MV-4-11 (cell line): ENCODE measurements at places on chromosomes 13 and 19.

DNA sequence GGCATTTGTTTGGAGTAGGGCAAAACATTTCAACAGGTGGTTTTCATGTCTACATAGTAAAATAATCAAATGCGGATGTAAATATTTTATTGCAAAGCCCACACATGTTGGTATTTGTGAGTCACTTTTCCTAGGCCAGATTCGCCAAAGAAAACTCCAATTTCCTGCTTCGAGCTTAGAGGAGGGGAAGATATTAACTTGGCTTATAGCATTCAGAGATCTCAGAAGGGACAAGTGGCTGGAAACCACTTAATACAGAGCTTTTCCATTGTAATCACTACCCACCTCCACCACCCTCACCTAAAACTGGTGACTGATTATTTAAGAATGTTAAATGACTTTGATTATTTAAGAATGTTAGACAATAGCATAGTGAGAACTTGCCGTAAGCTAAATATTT, 530.6 kb upstream of the SPRY2 start:
- DNase-seq = no peak

DNA sequence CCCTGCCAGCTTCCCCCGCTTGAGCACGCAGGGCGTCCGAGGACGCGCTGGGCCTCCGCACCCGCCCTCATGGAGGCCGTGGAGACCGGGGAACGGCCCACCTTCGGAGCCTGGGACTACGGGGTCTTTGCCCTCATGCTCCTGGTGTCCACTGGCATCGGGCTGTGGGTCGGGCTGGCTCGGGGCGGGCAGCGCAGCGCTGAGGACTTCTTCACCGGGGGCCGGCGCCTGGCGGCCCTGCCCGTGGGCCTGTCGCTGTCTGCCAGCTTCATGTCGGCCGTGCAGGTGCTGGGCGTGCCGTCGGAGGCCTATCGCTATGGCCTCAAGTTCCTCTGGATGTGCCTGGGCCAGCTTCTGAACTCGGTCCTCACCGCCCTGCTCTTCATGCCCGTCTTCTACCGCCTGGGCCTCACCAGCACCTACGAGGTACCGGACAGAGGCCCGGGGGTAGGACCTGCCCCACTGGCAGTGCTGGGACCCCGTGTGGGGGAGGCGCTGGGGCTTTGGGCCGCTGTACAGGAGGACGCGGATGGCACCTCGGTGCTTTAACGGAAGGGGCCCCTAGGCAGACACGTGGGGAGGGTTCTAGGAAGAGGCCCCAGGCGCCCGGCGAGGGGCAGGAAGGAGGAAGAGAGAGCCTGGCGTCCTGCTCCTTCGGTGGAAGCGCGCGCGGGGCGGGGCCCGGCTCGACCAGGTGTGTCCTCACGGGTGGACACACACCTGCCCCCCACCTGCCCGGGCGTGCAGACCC, 681 bp downstream of the SLC5A5 start:
- DNase-seq = no peak

DNA sequence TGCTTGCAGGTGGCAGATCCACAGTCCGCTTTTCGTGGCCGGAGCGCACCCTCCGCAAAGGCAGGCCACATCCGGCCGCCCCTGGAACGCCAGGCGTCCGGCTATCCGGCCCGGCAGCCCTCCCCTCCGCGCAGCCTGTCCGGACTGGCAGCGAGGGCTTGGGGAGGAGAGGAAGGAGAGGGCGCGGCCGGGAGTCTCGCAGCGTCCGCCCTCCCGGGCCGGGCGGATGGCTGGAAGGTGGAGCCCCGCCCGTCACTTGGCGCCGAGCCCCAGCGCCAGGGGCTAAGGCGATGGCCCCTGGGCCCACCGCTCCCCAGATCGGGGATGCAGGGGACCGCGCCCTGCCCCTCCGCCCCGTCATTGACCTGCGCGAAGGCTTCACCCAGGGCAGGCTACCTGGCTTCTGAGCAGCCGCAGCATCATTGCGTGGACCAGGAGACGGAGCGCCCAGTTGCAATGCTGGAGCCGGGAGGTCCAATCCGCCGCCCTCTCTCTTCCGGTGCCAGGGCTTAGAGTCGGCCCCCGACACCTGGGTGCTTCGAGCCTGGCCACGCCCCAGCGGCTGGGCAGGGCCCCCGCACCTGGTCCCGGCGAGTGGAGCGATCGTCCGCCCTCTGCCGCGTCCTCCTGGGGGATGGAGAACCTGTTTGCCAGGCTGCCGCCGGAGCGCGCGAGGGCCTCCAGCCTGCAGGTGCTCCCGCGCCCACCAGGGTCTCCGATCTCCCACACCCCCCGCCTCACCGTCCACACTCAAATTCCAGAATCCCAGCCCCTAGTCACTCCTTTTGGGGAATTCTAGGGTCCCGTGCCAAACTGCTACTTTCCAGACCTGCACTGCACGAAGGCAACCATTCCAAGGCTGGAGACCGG, at the start of gene FUT1:
Gene FUT1 (minus strand): TSS at position 146 of the 870 bp plus-strand sequence. CDS start 1,360 bp downstream, outside the sequence.
- DNase-seq = no peak

GRCh38 chr13:104962411-104962810, 1573.1 kb downstream of the EFNB2 start:
- no peak for DNase-seq

GRCh38 chr19:3607303-3608078, 816 bp upstream of the TBXA2R start:
- DNase-seq = no peak

- no peak for DNase-seq
Measured at GRCh38 chr19:52640916-52641315, 2.8 kb upstream of the ZNF83 start.

GRCh38 chr19:38265921-38266429, 1.6 kb downstream of the SPINT2 start:
- DNase-seq = no peak

GRCh38 chr13:77415253-77416071, 88.6 kb upstream of the MYCBP2 start:
- peak; percentile 15 for DNase-seq

- DNase-seq = no peak
Measured at GRCh38 chr13:108084840-108085239, 130.5 kb downstream of the LIG4 start.

DNA sequence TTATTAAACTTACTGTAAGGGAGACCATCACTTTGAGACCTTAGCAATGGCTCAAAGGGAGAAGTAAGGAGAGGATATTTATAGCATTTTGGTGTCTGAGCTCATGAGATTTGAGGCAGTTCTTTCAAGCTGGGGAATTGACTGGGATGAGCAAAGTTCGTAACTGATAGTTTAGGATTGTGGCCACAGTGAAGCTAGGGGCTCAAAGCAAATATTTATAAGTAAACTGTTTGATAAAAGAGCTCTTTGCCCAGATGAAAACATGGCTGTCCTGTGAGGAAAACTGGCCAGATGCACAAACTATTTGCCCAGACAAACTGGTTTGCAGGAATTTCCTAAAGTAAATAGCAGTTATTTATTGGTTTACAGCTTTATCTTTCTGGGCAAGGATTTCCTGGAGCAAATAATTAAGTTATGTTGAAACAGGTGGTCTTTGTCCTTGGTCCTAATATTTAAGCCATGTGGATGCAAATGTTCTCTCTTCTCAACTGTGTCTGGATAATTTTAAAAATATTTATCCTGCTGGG, 59.7 kb upstream of the TMTC4 start:
- no peak for DNase-seq

DNA sequence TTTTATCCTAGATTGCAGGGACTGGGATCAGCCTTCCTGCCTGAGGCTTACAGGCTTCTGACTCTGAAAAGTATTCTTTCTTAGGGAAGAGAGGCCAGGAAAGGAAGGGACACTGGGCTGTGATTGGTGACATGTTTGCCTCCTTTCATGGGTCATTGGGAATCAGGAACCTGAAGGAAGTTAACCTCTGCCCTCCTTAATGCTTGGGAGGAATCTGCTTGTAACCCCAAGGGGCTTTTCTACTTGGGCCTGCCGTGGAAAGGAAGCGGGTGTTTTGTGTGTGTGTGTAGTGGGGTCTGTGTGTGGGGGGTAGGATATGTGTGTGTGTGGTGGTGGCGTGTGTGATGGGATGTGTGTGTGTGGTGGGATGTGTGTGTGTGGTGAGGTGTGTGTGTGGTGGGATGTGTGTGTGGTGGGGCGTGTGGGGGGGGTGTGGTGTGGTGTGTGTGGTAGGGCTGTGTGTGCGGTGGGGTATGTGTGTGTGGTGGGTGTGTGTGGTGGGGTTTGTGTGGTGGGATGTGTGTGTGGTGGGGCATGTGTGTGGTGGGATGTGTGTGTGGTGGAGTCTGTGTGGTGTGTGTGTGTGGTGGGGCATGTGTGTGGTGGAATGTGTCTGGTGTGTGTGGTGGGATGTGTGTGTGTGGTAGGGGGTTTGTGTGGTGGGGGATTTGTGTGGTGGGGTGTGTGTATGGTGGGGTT, 41.3 kb upstream of the NPAS1 start:
- DNase-seq = no peak

DNA sequence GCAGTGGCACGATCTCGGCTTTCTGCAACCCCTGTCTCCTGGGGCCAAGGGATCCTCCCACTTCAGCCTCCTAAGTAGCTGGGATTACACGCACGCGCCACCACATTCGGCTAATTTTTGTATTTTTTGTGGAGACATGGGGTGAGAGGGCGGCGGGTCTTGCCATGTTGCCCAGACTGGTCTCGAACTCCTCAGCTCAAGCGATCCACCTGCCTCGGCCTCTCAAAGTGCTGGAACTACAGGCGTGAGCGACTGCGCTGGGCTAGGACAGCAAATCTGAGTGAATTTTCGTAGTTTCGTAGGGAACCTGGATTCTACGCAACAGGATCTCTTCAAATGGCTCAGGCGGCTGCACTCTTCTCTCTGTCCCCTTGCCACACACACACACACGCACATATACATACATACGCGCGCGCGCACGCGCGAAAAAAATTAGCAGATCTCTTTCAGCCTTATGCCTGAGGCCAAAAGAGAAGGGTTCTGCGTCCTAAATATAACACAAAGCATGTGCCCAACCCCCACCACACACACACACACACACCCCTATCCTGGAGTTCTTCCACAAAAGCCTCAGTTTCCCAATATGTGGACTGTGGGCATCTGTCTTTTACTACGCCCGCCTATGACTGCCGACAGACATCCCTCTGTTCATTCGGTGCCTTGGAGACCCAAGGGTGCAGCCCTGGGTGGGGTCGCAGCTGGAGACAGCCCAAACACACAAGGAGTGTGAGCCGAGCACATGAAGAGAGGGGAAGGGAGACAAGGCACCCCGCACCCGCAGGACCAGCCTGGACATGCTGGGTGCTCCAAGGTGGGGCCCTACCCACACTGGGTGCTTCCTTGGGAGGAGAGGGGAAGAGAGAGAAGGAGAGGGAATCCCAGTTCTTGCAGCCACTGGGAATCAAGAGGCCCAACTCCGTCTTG, 616 bp downstream of the PINLYP start:
- peak; percentile 84 for DNase-seq

DNA sequence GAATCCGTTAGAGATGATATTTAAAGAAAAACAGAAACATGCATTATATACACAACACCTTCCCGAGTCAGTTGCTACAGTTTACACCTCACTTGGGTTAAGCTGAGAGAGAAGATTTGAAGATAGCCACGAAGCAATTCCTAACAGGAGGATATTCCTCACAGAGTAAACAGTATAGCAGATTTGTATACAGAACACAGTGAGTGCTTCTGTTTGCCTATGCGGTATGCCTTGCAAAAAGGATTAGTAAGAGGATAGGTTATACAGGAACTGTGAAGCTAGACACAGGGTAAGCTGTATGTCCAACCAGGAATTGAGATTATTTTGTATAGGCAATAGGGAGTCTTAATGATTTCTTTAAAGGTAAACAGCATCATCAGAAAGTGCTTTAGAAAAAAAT, 471.8 kb downstream of the LIG4 start:
- DNase-seq = no peak

GRCh38 chr19:1182727-1183126, 8.7 kb upstream of the SBNO2 start:
- DNase-seq = no peak

GRCh38 chr19:46999878-47000277, 19.8 kb upstream of the NPAS1 start:
- DNase-seq = no peak

DNA sequence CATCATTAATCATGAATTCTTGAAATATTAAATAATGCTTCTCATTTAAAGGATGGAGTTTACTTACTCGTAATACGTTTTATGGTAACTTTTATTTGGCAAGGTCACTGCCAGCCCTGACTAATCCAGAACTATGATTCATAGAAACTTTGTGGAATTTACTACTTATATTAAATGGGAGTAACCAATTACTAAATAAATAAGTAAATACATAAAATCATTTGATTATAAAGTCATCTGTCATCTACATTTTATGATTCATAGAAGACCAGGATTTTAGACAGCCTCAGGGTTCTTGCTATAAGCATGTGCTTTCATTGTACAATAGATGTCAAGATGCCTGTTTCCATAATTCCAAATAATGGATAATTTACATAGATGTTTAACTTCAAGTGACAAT, 611.1 kb downstream of the TBC1D4 start:
- DNase-seq = no peak
